Nucleus accumbens (tissue), 56 donors: ENCODE measurements at places on chromosomes 4 and X.

DNA sequence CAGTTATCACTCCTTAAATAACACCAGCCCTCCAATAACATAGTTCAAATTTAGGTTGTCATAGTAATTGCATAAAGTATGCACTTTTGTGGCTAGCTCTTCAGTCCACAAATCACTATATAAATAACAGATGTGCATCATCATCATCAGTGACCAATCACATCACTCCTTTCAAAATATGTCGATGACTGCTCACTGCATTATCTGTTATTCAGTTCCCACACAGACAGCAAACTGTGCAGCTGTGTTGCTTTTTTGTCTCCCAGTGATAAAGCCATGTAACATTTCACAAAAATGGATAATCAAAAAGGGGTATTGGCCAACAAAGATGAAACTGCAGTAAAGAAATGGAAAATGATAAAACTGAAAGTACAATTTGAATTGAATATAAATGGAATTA lies 205.4 kb downstream of the DCLK2 start:
- DNase-seq, result no peak

- DNase-seq, result no peak
These were observed 527.2 kb upstream of the PRKX start for GRCh38 chrX:4240541-4241194.

GRCh38 chr4:152500800-152501434 lies 35.0 kb downstream of the FBXW7 start:
- DNase-seq, result no peak

- DNase-seq, result no peak
These were observed 729.3 kb upstream of the ACTRT1 start for GRCh38 chrX:128781506-128781905.

DNA sequence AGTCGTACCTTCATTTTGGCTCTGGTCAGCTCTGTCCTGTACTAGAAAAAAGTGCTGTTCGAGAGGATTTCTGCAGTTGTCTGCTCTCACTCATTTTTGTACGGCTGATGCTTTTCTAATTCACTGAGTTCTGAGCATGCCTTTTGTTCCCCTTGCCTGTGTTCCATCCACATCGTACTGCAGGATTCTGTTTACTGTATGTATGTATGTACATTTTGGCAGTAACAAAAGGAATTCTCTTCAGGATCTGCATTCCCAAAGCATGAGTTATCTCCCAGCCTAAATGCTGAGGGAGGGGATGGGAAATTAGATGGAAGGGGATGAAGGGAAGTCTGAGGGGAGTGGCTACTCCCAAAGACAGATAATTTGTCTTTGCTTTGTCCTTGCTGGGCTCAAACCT lies 87.6 kb downstream of the GBA3 start:
- no peak for DNase-seq

DNA sequence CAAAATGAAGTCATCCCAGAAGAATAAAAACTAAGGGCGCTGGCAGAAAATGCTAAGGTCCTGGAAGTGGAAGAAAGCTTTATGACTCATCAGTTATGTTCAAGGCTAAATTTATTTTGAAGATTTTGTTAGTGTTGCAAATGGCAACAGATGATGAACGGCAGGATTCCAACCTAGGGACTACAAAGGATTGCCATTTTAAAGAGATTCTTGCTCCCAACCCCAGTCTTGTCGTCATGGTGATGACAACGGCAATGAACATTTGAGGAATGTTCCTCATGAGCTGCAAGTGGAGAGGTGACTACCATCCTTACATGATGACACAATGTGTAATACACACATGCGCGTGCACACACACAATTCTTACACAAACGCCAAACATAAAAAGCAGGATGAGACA lies 54.4 kb upstream of the FTHL17 start:
- DNase-seq, result no peak

DNA sequence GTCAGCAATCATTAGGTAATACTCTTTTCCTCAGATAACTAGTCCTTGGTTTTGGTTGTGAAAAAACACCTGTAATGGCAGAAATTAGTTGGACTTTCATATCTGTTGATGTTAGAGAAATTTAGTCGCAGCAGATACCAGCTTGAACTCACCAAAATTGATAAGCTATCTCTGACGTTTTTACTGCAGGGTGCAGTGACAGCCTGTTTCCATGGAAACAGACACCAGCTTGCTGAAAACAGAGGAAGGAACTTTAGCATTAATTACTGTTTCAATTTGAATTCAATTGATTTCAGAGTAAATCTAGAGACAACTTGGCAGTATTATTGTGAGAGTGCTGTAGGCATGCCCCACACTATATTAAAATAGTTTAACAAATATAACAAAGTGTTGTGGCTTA lies 246.5 kb downstream of the PPP1R2C start:
- no peak for DNase-seq

- no peak for DNase-seq
These were observed 114.2 kb upstream of the GRXCR1 start for GRCh38 chr4:42778349-42778748.

DNA sequence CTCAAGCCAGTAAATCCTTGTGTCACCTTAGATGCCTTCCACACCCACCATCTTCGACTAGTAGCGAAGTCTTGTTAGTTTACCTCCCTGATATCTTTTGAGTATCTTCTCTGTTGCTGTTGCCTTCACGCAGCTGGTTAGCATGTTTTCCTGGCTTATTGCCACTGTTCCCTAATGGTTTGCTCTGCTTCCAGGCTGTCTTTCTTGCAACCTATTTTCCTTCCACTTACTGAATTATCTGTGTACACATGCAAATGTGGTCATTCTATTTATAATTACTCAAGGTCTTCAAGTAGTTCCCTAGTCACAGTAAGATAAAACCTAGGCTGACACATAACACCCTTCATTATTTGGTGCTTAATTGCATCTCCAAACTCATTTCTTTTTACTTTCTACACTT lies 89.5 kb downstream of the UGT8 start:
- DNase-seq, result no peak

DNA sequence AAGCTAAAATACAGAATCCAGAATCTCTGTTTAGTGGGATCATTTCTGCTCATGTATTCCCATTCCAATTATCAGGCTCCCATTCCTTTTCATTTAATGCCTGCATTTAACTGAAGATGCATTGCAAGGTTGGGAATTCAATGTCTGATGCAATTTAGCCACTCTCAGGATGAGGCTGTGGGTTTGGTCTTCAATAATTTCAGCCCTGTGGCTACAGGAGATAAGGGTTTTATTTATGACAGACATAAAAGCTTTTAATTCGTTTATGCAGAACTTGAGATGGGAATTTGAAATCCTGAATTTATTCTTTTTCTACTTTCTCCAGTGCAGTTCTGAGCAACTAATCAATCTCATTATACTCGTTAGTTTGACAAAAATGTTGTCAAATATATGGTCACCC lies 1225.9 kb downstream of the PCDH18 start:
- no peak for DNase-seq

DNA sequence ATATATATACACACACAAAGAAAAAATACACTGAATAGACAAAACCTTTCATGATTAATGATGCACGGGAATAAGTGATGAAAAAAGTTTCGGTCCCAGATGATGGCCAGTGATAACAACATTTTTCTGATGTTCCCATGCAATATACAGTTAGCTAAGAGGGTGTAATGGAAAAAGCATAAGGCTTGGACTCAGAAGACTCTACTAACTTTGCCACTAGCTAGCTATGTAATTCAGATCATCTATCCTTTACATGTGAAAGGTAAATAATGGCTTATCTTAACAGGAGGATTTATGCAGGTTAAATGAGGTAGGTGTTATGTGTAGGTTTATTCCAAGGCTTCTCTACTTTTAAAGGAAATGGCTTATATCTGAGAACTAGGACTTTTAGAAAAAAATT lies 4.3 kb downstream of the RPS3A start:
- DNase-seq, result no peak

DNA sequence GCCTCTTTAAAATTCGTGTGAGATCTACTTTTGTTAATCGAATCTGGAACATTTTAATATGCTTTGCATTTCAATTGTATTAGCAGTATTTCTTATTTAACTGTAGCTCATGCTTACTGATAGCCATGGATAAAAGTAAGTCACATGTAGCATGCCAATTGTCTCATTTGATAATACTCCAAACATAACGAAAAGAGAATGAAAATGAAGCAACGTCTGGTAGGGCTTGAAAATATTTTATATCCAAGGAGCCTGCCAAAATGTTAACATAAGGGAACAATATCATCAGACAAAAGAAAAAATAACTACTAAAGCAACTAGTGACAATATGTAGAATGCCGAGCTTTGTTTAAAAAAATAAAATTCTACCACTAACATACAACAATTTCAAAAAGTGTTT lies 94.1 kb upstream of the MID1 start:
- DNase-seq, result no peak

- DNase-seq, result no peak
These were observed 11.3 kb upstream of the BLTP1 start for GRCh38 chr4:122140834-122141233.

GRCh38 chr4:22407361-22407760 lies 108.5 kb downstream of the ADGRA3 start:
- DNase-seq, result no peak

DNA sequence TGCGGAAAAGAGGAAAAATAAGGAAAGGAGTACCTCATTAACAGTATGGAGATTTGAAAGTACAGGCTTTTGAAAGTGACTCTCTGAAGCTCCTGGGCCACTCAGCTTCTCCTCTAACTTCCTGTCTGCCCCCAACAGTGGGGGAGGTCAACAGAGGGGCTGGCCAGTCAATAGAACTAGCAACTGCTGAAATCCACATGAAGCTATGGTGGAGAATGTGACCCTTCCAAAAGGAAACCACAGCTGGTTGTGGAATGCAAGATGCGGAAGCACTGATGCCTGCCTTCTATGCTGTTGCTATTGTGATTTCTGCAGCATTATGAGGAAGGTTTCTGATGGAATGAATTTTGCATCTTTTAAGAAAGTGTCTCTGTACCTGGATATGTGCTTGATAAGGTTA lies 2.4 kb downstream of the CORIN start:
- DNase-seq, result no peak

- DNase-seq, result no peak
These were observed 606.4 kb upstream of the NR3C2 start for GRCh38 chr4:149048451-149049143.

GRCh38 chrX:111467896-111468295 lies 43.5 kb upstream of the SERTM2 start:
- DNase-seq, result no peak

DNA sequence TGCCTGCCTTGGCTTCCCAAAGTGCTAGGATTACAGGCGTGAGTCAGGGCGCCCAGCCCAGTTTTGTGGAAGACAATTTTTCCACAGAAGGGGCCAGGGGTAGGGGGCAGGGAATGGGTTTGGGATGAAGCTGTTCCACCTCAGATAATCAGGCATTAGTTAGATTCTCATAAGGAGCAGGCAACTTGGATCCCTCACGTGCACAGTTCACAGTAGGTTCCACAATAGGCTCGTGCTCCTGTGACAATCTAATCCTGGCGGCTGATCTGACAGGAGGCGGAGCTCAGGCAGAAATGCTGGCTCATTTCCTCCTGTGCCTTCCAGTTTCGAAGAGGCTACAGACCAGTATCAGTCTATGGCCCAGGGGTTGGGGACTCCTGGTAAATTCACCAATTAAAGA lies 491.6 kb upstream of the AADAT start:
- no peak for DNase-seq

DNA sequence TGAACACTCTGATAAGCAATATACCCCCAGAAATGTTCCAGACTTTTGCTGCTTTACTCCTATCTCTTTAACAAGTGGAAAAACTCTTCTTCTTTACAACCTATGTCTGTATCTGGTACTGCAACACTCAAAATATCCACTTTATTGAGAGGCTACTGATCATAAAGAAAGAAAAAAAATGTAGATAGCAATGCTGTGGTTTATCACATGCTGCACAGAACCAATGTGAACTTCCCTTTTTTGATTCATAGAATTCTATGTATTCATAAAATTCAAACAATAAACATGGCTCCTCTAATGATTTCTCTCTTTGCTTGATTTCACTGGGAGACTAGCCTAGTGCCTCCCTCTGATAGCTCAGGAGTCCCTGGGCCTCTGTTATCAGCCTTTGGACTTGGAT lies 223.5 kb downstream of the ZNF674 start:
- DNase-seq, result no peak

DNA sequence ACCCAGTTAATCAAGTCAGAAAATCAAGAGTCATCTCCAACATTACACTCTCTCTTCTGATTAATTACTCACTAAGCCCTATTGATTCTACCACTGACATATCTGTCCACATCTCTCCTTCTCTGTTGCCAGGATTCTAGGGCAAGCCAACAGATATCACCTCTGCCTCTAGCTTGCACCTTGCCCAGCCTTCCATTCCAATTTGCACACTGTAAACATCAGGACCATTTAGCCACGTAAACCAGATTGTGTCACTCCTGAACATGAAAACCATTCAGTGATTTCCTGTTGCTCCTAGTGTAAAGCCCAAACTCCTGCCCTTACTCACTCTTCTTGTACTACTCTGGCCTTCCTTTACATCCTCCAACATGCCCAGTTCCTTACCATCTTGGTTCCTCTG lies 68.0 kb upstream of the PLS3 start:
- DNase-seq, result no peak

DNA sequence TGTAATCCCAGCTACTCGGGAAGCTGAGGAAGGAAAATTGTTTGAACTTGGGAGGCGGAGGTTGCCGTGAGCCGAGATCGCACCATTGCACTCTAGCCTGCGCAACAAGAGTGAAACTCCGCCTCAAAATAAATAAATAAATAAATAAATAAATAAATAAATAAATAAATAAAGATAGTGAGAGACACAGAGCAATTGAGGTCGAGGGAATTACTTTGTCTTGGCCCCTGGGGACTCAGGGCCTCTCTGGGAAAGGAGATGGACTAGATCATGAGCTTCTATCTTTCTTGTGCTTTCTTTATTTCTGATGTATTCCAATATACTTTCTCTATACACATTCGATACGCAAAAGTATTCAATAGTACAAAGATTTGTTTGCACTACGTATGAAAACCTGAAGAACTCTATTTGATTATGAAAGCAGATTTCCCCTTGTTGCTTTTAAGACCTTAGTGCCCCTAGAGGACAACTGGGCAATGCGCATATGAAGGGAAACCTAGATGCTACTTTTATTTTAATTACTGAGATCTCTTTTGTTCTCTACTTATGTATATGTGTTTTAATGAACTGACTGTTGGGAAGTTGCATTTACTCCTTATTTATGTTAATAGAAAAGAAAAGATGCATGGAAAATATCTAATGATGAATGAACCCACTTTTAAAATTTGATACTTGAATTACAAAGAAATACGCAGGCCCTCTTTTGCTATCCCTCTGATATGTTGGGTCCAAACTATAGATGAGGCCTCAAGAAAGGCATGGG lies 12.8 kb upstream of the ELOVL6 start:
- DNase-seq, result no peak

GRCh38 chr4:159086606-159087005 lies 16.3 kb upstream of the RAPGEF2 start:
- no peak for DNase-seq
